ENCODE measurements at places on chromosomes 7 and 10.

DNA sequence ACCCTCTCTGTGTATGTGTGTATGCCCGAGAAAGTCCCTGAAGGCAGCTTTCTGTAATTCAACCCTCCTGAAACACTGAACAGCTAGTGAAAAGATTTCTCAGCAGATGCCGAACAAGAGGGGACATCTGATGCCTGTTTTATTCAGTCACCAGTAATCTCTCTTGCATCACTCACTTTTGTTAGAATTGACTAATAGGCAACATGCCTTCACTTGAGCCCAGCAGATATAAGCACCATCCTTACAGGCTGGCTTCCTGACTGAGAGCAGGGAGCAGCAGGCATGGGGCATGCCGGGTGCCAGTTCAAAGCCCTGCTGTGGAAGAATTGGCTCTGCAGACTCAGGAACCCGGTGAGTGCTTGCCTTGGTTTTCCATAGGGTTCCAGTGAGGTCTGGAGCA is at the start of gene ABCA13:
TSS of gene ABCA13 (plus strand) at position 257 of the 400 bp plus-strand sequence. CDS start at position 283, 26 bp downstream.
- DNase-seq = no peak

- DNase-seq = no peak
These were observed 61.6 kb downstream of the NHLRC2 start for GRCh38 chr10:113916053-113916452.

- DNase-seq = no peak
These were observed 12.8 kb downstream of the SUGCT start for GRCh38 chr7:40147371-40148246.

DNA sequence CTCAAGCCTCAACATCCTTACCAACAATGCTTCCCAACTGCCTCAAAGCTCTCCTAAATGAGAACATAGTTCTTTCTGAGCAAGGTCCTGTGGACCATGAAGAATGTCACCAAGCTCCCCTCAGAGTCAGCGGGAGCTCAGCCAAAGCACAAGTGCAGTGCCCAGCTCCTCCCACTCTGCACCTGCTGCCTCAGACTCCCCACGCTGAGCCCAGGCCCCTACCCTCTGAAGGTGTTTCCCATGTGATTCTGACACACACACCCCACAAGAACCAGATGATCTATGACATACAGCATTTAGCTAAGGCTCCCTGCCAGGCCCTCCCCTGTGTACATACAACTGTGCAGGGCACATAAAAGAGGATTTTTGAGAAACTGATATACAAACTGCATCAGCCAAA is 19.2 kb downstream of the ERCC6 start:
- DNase-seq = no peak

DNA sequence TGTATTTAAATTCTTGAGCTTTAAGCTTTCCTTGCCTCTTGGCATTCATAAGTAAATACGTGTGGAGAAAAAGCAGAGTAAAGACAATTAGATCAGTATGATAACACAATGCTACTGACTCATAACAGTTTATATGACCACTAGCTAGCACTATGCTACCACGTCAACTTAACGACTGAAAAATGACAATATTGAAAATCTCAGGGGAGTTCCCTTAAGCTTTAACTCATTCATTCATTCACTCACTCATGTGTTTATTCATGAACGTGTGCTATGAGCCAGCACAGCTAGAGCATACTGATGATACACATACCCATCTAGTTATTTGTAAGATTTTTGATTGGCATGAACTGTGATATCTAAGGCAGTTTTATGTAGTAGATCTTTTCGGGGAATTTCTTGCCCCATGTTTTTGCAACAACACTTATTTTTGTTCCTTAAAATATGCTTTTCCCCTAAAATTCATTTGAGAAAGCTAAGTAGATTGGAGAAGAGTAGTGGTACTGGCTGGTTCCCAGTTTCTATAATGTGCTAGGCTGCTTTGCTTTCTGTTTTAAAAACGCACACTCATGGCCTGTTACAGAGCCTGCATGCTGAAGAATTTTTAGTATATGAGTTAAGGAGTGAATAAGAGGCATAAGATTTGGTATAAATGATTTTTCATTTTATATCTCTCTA is 57.4 kb upstream of the ACBD5 start:
- no peak for DNase-seq

DNA sequence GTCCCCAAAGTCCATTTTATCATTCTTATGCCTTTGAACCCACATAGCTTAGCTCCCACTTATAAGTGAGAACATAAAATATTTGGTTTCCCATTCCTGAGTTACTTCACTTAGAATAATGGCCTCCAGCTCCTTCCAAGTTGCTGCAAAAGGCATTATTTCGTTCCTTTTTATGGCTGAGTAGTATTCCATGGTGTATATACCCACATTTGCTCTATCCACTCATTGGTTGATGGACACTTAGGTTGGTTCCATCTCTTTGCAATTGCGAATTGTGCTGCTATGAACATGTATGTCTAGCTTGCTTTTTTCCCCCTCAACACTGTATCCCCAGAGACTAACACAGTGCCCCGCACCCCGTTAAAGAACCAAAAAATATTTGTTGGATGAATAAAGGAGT is 670 bp upstream of the CAPZA2 start:
- no peak for DNase-seq

DNA sequence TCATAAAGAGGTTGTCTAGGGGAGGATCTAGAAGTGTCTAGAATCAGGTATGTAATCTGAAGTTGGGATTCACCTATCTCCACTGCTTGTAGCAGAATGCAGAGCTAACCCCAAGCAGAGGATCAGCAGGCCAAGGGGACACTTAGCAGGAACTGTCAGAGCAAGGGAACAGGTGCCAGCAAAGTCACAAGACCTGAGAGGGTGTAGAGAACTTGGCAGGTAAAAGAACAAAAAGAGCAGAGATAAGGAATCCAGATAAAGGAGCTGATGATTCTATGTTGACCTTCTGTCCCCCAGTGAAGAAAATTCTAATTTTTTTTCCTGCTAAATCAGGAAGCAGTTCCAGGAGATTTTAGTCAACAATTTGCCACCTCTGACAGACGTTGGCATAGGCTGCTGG is 91.4 kb upstream of the CCDC71L start:
- DNase-seq = no peak

GRCh38 chr7:92988941-92989545 is 128.7 kb downstream of the SAMD9 start:
- no peak for DNase-seq
